ENCODE measurements at places on chromosomes 11 and 22.

GRCh38 chr11:111607751-111608150 is 5.5 kb downstream of the SIK2 start:
- no peak for DNase-seq

- no peak for DNase-seq
These were observed 259.6 kb downstream of the TBC1D22A start for GRCh38 chr22:47022075-47022473.

DNA sequence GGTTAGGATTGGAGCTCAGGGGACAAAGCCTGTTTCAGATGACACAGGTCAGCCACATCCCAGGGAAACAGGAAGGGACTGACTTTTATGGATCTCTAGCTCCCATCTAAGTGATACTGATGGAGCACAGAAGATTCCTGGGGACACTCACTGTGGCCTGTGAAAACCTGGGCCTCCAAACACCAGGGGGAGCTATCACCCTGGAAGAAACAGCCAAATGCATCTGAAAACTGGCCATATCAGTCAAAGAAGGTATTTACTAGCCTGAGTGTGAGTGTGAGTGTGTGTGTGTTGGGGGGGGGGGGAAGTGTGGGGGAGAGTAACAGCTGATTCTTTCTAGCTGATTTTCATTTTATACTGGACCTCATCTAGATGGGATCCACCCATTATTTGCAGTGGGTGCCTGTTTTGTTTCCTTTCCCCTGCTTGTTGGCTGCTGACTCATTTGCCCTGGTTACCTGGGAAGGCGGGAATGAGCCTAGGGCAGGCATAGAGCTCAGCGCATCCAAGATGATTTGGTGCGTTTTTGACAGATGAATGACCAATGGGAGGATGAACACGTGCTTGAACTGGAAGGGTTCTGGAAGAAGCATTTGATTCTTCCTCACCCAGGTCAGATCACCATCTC is 284.0 kb downstream of the KIRREL3 start:
- peak; percentile 51 for DNase-seq

GRCh38 chr11:78402847-78403246 is 14.8 kb downstream of the GAB2 start:
- no peak for DNase-seq

GRCh38 chr22:24579258-24579601 is 13.6 kb downstream of the LRRC75B start:
- no peak for DNase-seq

GRCh38 chr22:27474112-27474571 is 327.4 kb downstream of the MN1 start:
- no peak for DNase-seq

- no peak for DNase-seq
These were observed 17.5 kb upstream of the SHANK2 start for GRCh38 chr11:71269603-71270511.

- DNase-seq = no peak
These were observed 40.1 kb upstream of the CXCR5 start for GRCh38 chr11:118843565-118843964.

DNA sequence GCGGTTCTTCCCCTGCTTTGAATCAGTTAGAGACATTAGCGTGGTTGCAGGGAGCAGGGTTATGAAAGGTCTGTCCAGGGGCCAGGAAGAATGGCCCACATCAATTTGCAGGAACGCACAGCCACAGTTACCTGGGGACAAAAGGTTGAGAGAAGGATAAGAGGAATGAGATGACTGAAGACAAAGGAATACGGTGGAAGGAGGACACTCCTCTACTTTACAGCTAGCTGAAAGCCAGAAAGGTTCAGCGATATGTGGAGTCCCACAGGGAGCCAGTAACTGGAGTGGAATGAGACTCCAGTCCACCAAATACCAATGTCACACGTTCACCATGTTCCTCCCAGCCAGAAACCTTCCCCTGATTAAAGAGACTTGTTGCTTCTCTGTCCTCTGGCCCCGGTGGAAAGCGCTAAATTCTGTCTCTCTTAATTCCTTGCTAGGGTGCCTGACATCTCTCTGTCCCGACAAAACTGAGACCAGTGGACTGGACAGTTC is 10.7 kb downstream of the XNDC1N start:
- no peak for DNase-seq

- no peak for DNase-seq
These were observed 16.2 kb downstream of the MUC6 start for GRCh38 chr11:1020211-1020905.

GRCh38 chr11:8102296-8102915 is 21.4 kb downstream of the TUB start:
- no peak for DNase-seq

DNA sequence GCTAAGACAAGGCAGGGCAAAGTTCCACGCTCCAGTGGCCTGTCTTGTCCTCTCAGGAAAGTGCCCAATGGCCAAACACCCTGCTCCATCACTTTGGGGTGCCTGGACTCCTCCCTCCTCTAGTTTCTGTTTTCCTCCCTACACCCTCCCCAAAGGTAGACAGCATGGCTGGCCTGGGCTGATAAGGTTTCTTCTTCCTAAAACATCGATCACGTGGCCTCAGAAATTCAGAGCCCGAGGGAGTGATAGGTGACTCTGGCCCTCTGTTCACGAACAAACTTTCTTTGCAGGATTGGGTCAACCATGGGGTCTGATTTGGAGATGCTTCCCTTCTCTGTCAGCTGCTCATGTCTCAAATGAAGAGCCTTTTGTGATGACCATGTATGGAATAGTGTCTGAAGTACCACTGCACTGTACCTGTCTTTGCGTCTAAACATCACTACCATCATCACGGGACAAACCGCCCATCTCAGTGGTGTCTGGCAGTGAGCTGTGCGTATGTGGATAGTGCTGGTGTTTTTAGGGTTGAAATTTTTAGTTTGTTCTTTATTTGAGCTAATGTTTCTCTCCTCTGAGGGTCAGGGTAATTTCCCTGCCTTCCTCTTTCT is 6.1 kb downstream of the MICAL2 start:
- no peak for DNase-seq

GRCh38 chr11:70270877-70271648 is 573 bp downstream of the PPFIA1 start:
- DNase-seq = peak; percentile 36

- no peak for DNase-seq
These were observed 39.3 kb downstream of the SGSM1 start for GRCh38 chr22:24845041-24845898.

GRCh38 chr11:47342854-47343253 is 9.6 kb downstream of the MYBPC3 start:
- no peak for DNase-seq

- no peak for DNase-seq
These were observed 412.5 kb downstream of the FAM181B start for GRCh38 chr11:82321206-82321605.

GRCh38 chr11:41457216-41458014 is 2.0 kb downstream of the LRRC4C start:
- no peak for DNase-seq

GRCh38 chr22:45683248-45683647 is 11.6 kb downstream of the ATXN10 start:
- no peak for DNase-seq

DNA sequence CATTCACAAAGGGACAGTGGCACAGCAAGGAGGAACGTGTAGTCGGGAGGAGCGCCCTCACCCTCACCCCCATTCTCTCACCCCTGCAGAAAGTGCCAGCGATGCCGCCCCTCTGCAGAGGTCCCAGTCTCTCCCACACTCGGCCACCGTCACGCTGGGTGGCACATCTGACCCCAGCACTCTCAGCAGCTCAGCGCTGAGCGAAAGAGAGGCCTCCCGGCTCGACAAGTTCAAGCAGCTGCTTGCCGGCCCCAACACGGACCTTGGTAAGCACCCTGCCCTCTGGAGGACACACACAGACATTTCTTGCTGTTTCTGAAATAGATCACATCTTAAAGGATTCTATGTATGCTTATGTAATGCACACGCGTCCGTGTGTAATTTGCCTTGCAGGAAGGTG is 34.9 kb downstream of the TBC1D22A start:
- DNase-seq = no peak

DNA sequence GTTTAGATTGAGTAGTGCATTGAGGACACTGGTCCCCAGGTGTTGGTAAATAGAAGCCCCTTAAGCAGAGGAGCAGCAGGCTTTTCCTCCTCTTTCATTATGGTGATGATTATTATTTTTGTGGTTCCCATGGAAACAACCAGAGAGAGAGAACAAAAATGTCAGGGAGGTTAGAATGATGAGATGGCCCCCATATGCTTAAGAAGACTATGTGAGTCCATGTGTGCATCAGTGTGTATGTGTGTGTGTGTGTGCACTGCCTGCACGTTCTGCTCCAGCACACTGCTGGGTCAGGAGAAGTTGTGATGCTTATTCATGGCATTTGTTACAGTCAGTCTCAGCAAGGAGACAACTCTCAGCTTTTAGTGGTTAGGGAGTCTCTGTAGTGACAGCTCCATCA is 724.2 kb downstream of the NTM start:
- no peak for DNase-seq

GRCh38 chr22:48242461-48242864 is 1480.0 kb downstream of the TBC1D22A start:
- no peak for DNase-seq

- DNase-seq = no peak
These were observed 397.0 kb downstream of the NXPE2 start for GRCh38 chr11:115075356-115075755.

- DNase-seq = no peak
These were observed 36.7 kb downstream of the TPST2 start for GRCh38 chr22:26553056-26553752.

DNA sequence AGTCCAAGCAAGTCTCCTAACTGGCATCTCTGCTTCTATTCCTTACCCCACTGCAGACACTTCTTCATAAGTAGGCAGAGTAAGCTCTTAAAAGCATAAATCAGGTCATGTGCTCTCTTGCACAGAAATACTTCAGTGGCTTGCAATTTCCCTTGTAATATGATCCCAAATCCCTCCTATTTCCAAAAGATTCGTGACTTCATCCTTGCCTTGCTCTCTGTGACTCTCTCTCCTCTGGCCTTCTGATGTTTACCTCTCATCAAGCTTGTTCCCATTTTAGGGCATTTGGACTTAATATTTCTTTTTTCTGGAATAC is 37.4 kb upstream of the NCR3LG1 start:
- no peak for DNase-seq

- peak; percentile 53 for DNase-seq
These were observed at the start of gene TEX54 for GRCh38 chr11:62832336-62833234. Gene TEX54 (minus strand): TSS chr11:62832841.

- no peak for DNase-seq
These were observed 2.5 kb downstream of the KCNJ4 start for GRCh38 chr22:38452373-38453065.

DNA sequence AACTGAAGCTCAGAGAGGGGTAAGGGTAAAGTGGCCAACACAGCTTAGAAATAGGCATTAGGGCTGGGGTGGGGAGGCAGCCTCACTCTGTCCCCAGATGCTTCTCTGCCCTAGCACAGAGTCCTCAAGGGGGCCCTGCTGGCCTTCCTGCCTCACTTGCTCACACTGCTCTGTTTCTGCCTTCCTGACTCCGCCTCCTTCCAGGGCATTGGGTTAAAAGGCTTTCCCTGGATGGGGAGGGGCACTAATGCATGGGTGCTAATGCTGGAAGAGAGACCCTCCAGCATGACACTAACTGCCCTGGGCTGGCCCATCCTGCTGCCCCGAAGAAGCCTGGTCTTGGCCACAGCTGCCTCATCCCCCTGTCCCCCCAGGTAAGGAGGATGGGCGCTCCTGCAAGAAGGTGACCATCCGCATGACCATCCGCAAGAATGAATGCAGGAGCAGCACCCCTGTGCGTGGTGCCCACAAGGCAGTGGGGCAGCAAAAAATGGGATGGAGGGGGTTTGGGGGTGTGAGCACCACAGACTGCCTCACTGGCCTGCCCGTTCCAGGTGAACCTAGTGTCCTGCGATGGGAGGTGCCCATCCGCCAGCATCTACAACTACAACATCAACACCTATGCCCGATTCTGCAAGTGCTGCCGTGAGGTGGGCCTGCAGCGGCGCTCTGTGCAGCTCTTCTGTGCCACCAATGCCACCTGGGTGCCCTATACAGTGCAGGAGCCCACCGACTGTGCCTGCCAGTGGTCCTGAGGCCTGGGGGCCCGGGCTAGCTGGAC is 74.0 kb upstream of the MYOD1 start:
- no peak for DNase-seq

- DNase-seq = no peak
These were observed 10.3 kb upstream of the CTSD start for GRCh38 chr11:1773994-1774550.

- peak; percentile 61 for DNase-seq
These were observed 836 bp downstream of the SPON1 start for GRCh38 chr11:13963169-13963948.

DNA sequence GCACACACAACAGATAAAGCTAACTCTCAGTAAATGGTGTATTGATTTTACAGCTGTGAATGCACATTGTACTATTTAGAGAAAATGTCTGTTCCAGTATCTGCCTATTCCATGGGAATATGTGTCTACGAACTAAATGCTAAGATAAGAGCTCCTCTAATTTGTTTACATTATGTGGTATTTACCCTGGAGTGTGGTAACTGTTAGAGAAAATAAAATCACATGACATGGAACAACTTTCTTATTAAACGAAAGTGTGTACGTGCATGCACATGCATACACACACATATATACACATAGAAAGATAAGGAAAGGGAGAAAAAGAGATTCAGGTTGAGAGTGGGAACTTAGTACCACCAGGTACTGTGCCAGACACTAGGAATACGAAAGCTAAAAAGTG is 1151.7 kb upstream of the TENM4 start:
- no peak for DNase-seq

DNA sequence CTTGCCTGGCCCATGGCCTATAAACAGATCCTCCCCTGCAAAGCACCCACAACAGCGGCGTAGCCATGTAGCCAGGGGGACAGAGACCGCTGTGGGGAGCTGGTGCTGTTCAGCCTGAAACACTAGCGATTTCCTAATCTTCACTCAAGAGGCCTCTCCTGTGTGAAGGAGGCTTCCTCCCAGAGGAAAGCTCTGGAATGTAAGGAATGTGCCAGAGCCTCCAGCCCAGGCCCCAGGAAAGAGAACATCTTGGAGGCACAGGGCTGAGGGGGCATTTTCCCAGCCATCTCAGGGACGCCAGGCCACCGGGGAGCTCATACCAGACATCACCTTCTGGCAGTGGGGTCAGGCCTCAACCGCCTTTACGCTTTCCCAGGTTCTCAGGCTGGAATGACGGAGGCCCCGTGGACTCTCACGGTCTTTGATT is 24.0 kb downstream of the MIAT start:
- no peak for DNase-seq

DNA sequence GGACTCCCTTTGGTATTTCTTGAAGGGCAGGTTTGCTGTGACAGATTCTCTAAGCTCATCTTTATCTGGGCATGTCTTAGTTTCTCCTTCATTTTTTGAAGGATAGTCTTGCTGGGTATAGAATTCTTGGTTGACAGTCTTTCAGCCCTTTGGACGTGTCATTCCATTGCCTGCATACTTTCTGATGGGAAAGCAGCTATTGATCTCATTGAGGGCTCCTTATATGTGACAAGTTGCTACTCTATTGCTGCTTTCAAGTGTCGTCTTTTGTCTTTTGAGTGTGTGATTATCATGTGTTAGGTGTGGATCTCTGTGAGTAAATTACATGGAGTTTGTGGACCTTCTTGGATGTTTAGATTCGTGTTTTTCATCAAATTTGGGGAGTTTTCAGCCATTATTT is 21.9 kb downstream of the IGHMBP2 start:
- no peak for DNase-seq

- DNase-seq = no peak
These were observed 17.4 kb upstream of the LRRC55 start for GRCh38 chr11:57164317-57164716.

- peak; percentile 29 for DNase-seq
These were observed 40.9 kb upstream of the CELSR1 start for GRCh38 chr22:46578251-46578823.

All from femur (tissue), 1 donor.